CD14-positive monocyte (primary cell): ENCODE measurements at places on chromosomes 16 and 17. TPM values are rescaled to one million over a fixed set of nuclear protein-coding genes. Genes with fewer than 3 reads are reported as not detected.

Gene CD300LG
- not detected in 2 replicates for polyA plus RNA-seq

Gene ASPHD1
- not detected in 2 replicates for polyA plus RNA-seq

Gene TP53TG3F
- not detected for polyA plus RNA-seq

Gene SOCS1
- 0.13 TPM for polyA plus RNA-seq

Gene VMO1
- polyA plus RNA-seq, result 1.9 and 2.1 TPM in 2 replicates

Gene FAM171A2
- not detected for polyA plus RNA-seq

Gene LGALS9B
- polyA plus RNA-seq, result not detected

Gene RASL10B
- polyA plus RNA-seq, result not detected

Gene GSDMA
- not detected for polyA plus RNA-seq

Gene NUPR1
- 1.9 TPM for polyA plus RNA-seq

Gene GGT6
- polyA plus RNA-seq, result not detected

Gene NEUROD2
- polyA plus RNA-seq, result not detected in 2 replicates

- H3K4me3 ChIP-seq, result no peak overlapping the region
- no peak for DNase-seq
- no peak overlapping the region for H3K27ac ChIP-seq
- no peaks in the 10 kb centered on the region for H3K27me3 ChIP-seq
- no peaks in the 10 kb centered on the region for H3K36me3 ChIP-seq
- H3K4me1 ChIP-seq, result no peaks in the 10 kb centered on the region
Observed at GRCh38 chr17:30031214-30031869, 85.3 kb upstream of the NSRP1 start.

DNA sequence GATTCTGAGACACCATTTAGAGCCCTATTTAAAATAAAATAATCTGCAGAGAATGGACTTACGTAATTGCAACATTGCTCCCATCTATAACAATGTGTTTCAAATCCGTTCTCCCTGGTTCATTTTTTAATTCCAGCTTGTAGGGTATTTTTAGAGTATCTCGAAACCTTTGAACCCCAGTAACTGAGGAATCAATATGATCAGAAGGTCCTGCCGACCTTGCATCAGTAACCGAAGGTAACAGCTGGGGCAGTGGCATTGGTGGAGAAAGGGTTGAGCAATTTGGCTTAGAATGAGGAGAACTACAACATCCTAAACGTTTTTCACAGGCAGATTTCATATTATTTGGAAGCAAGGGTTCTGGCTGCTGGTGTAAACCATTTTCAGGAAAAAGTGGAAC lies 49.3 kb downstream of the N4BP1 start:
- H3K4me3 ChIP-seq, result no peak overlapping the region
- H3K36me3 ChIP-seq, result no peaks in the 10 kb centered on the region
- H3K27ac ChIP-seq, result peak overlapping the region; percentile 95
- H3K27me3 ChIP-seq, result no peaks in the 10 kb centered on the region

GRCh38 chr17:72600934-72601333 lies 480.1 kb downstream of the SOX9 start:
- no peak overlapping the region for H3K4me3 ChIP-seq
- H3K27ac ChIP-seq, result no peak overlapping the region
- DNase-seq, result no peak
- H3K27me3 ChIP-seq, result peaks cover 9% of the 10 kb centered on the region

GRCh38 chr17:63314761-63315160 lies 131.3 kb downstream of the CYB561 start:
- DNase-seq, result no peak
- no peaks in the 10 kb centered on the region for H3K36me3 ChIP-seq
- H3K4me1 ChIP-seq, result no peaks in the 10 kb centered on the region
- H3K27ac ChIP-seq, result no peak overlapping the region

DNA sequence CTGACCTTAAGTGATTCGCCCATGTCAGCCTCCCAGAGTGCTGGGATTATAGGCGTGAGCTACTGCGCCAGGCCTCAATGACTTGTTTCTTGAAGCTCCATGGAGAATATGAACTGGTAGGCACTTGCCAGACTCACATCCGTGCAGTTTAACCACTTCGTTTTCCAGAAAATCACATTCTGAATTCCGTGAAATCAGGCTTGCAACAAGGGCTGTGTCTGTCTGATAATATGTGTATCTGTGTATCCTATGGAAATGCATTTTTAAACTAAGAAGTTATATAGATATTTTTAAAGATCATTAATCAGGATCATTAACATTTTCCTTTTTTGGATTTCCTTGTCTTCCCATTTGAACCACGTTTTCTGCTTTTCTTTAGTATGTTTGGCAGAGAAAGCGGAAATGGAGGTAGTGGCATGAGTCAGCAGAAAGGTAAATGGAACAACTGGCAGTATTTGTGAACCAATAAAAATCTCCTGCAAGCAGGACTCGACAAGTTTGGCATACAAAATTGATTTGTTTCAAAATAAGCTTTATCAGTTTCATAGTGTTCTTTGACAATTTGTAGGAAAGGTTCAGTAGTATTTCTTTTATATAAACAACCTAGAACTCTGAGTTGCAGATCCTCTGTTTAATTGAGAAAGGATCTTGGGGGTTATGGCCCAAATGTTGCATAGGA lies 33.0 kb downstream of the USP10 start:
- H3K4me1 ChIP-seq, result peaks cover 39% of the 10 kb centered on the region
- peak overlapping the region; percentile 52 for H3K27ac ChIP-seq
- peaks cover 12% of the 10 kb centered on the region for H3K36me3 ChIP-seq
- no peak overlapping the region for H3K4me3 ChIP-seq

GRCh38 chr16:53714205-53715022 lies 10.5 kb downstream of the FTO start:
- H3K36me3 ChIP-seq, result no peaks in the 10 kb centered on the region
- peaks cover 5% of the 10 kb centered on the region for H3K4me1 ChIP-seq
- no peaks in the 10 kb centered on the region for H3K27me3 ChIP-seq
- DNase-seq, result no peak

GRCh38 chr17:57889892-57890856 lies 40.3 kb upstream of the MRPS23 start:
- no peaks in the 10 kb centered on the region for H3K36me3 ChIP-seq
- peak; percentile 73 for DNase-seq
- no peaks in the 10 kb centered on the region for H3K27me3 ChIP-seq
- no peak overlapping the region for H3K4me3 ChIP-seq
- H3K27ac ChIP-seq, result peak overlapping the region; percentile 53

GRCh38 chr16:52518884-52519283 lies 28.1 kb downstream of the TOX3 start:
- H3K4me3 ChIP-seq, result no peak overlapping the region
- H3K4me1 ChIP-seq, result no peaks in the 10 kb centered on the region
- H3K36me3 ChIP-seq, result no peaks in the 10 kb centered on the region
- DNase-seq, result no peak
- H3K27ac ChIP-seq, result no peak overlapping the region

- no peaks in the 10 kb centered on the region for H3K27me3 ChIP-seq
- no peak overlapping the region for H3K27ac ChIP-seq
- no peaks in the 10 kb centered on the region for H3K4me1 ChIP-seq
- no peak for DNase-seq
- no peaks in the 10 kb centered on the region for H3K36me3 ChIP-seq
Observed at GRCh38 chr17:21339011-21339410, 37.1 kb upstream of the KCNJ12 start.

GRCh38 chr17:79671085-79671694 lies 59.6 kb upstream of the ENPP7 start:
- no peak overlapping the region for H3K4me3 ChIP-seq
- H3K27me3 ChIP-seq, result no peaks in the 10 kb centered on the region
- H3K27ac ChIP-seq, result no peak overlapping the region
- no peak for DNase-seq
- H3K4me1 ChIP-seq, result no peaks in the 10 kb centered on the region

DNA sequence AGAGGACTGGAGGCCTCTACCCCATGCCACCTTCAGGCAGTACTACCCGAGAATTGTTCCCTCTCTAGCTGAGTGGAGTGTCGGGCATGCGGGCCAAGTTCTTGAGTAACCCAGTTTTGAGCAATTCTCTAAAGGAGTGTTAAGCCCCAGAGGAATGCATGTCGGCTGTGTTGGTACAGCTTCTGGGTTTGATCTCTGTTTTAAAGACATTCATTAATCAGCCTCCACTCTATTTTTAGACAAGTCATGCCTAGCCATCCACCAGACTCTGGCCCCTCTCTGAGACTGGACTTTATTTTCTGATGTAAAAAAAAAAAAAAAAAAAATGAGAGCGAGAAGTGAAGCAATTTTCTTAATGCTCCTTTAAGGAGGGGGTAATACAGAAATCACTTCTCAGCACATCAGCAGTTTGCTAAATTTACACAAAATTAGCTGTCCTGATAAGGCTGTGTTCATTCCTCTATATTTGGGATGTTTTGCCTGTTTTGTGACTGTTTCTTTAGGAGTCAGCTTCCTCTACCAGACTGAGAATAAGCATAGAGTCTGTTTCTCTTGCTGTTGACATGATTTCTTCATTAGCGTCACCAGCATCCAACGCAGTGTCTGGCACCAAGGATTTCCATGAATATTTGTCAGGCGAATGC lies 88.7 kb downstream of the AXIN2 start:
- H3K36me3 ChIP-seq, result no peaks in the 10 kb centered on the region
- H3K4me3 ChIP-seq, result no peak overlapping the region
- no peaks in the 10 kb centered on the region for H3K4me1 ChIP-seq
- DNase-seq, result no peak

GRCh38 chr17:58275417-58275816 lies 5.3 kb downstream of the MPO start:
- no peak overlapping the region for H3K4me3 ChIP-seq
- H3K27ac ChIP-seq, result no peak overlapping the region
- no peaks in the 10 kb centered on the region for H3K27me3 ChIP-seq
- no peak for DNase-seq
- no peaks in the 10 kb centered on the region for H3K36me3 ChIP-seq

GRCh38 chr17:67769231-67769630 lies 51.5 kb downstream of the NOL11 start:
- H3K4me3 ChIP-seq, result no peak overlapping the region
- H3K27ac ChIP-seq, result no peak overlapping the region
- H3K27me3 ChIP-seq, result no peaks in the 10 kb centered on the region
- no peaks in the 10 kb centered on the region for H3K36me3 ChIP-seq
- no peak for DNase-seq
- no peaks in the 10 kb centered on the region for H3K4me1 ChIP-seq

DNA sequence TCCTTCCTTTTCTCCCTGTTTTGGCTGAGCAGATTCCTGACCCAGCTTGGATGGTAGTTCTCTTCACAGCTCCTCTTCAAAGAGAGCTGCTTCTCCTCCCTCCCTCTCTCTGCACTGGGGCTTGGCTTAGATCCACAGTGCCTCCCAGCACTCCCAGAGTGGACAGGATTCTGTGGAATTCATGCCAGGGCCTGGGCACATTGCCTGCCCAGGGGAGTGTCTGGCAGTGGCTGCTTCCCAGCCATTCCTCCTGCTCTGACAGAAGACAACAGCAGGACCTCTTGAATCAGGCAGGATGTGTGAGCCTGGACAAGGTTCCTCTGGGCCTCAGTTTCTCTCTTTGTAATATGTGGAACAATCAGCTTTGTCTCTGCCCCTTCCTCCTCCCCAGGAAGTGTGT lies 4.5 kb upstream of the MMP28 start:
- H3K4me3 ChIP-seq, result no peak overlapping the region
- H3K4me1 ChIP-seq, result peaks cover 19% of the 10 kb centered on the region
- no peaks in the 10 kb centered on the region for H3K36me3 ChIP-seq
- H3K27ac ChIP-seq, result no peak overlapping the region
